Activated naive CD8-positive, alpha-beta T cell treated with anti-CD3 and anti-CD28 coated beads for 36 hours (primary cell): ENCODE measurements at places on chromosomes 5 and 9. TPM values are rescaled to one million over a fixed set of nuclear protein-coding genes. Genes with fewer than 3 reads are reported as not detected.

THOC3 gene
- 72.2 TPM for total RNA-seq

WDR31 gene
- total RNA-seq = 2.4 TPM

DNA sequence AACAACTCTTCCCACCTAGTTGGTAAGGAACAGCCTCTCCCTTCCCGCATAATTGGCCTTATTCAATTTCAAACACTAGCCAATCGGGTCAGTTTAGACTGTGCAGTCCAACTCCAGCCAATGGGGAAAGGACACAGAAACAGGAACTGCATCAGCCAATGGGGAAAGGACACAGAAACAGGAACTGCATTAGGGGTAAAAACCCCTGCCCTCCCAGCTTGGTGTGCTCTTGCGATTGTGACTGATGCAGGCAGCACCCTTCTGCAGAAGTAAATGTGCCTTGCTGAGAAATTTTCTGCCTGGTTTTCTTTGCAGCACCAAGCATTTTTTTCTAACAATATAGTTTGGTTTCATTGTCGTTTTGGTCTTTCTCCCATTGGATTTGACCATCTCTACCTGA lies 8.5 kb upstream of the GLT6D1 start:
- H3K36me3 ChIP-seq = peaks cover 3% of the 10 kb centered on the region
- H3K4me1 ChIP-seq = no peaks in the 10 kb centered on the region
- no peak overlapping the region for H3K4me3 ChIP-seq
- peaks cover 6% of the 10 kb centered on the region for H3K27me3 ChIP-seq

DNA sequence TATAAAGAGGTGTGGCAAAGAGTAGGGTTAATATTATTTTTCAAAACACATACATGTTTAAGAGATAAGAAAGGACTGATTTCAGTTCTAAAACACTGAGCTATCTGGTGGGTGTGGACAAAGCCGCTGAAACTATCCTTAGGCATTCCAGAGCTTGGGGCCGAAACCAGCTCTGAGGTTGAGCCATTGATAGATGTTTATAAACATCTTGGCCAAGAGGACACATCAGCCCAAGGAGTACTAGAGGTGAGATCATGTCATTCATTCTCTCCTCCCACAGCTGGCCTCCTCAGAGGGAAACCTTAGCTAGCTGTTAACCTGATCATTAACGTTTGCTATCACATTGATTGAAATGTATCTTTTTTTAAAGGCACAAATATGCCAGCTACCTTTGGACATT lies 89.9 kb downstream of the NLN start:
- peaks cover 9% of the 10 kb centered on the region for H3K4me1 ChIP-seq
- H3K36me3 ChIP-seq = peaks cover 63% of the 10 kb centered on the region
- no peak for DNase-seq
- H3K27ac ChIP-seq = no peak overlapping the region

GRCh38 chr5:110852053-110852452 lies 113.2 kb downstream of the SLC25A46 start:
- no peak for DNase-seq
- H3K36me3 ChIP-seq = no peaks in the 10 kb centered on the region
- H3K4me3 ChIP-seq = no peak overlapping the region
- H3K4me1 ChIP-seq = peaks cover 3% of the 10 kb centered on the region
- H3K27me3 ChIP-seq = peaks cover 16% of the 10 kb centered on the region

ACTBL2 gene
- not detected for total RNA-seq

DNA sequence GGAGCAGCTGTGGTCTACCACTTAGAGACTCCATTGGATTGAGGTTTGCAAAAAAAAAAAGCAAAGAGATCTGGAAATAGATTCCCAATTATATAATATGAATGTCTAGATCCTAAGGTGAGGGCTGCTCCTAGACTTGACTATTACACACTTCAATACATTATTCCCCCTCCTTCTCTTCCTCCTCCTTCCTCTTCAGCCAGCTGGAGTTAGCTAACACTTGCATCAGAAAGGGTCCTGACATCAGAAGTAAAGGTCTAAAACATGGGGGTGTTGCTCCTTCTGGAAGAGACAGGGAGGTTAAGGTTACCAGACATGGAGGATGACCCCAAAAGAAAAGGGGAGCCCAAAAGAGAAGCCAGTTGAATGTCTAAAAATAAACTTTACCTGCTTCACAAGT lies 12.9 kb upstream of the NR3C1 start:
- peaks cover 28% of the 10 kb centered on the region for H3K4me1 ChIP-seq
- peaks cover 3% of the 10 kb centered on the region for H3K36me3 ChIP-seq
- H3K4me3 ChIP-seq = no peak overlapping the region
- no peak overlapping the region for H3K27ac ChIP-seq
- DNase-seq = no peak
